Stimulated activated CD4-positive, alpha-beta T cell treated with anti-CD3 and anti-CD28 coated beads, Interleukin-1b, Interleukin-23, amount 100 ng/mL, for 48 hours (primary cell): ENCODE measurements at places on chromosomes 5 and 9.

GRCh38 chr9:137417161-137418021 is 5.6 kb downstream of the EXD3 start:
- no peak for DNase-seq

DNA sequence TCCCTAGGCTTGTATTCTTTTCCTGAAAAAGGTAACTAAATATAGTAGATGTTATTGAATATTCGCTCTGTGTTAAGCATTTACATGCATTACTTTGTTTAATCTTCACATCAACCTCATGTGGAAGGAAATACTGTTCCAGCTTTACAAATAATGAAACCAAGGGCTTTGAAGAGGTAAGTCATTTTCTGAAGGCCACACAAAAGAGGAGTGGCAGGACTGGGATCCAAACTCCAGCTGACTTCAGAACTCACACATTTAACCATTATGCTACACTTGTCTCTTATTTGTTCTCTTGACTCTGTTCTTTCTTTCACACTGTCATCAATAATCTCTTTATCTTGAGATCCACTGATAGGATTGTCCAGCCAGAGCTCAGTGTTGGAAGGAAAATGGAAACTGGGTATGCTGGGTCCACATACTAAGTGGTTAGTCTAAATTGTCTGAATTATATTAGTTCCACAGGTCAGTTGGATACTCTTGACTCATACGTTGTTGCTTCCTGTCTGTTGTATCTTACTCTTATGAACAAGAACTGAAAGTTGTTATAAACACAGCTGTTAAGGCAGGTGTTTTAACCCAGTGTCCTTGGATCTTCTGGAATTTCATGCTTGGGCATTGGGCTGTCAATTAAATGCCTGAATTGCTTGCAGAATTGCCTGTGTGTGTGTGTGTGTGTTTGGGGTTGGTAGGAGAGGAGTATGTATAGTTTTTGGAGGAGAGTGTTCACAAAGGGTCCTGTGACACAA is 65.6 kb downstream of the TLE4 start:
- DNase-seq, result no peak

DNA sequence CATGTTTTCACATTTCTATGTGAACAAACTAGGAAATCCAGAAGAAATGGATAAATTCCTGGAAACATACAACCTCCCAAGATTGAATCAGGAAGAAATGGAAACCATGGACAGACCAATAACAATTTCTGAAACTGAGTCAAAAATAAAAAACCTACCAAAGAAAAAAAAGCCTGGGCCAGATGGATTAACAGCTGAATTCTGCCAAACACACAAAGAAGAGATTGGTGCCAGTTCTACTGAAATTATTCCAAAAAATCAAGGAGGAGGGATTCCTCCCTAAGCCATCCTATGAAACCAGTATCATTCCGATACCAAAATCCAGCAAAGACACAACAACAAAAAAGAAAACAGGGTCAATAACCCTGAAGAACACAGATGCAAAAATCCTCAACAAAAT is 166.9 kb upstream of the FBXL7 start:
- DNase-seq, result no peak

GRCh38 chr9:109132567-109133021 is 12.8 kb upstream of the TMEM245 start:
- no peak for DNase-seq

DNA sequence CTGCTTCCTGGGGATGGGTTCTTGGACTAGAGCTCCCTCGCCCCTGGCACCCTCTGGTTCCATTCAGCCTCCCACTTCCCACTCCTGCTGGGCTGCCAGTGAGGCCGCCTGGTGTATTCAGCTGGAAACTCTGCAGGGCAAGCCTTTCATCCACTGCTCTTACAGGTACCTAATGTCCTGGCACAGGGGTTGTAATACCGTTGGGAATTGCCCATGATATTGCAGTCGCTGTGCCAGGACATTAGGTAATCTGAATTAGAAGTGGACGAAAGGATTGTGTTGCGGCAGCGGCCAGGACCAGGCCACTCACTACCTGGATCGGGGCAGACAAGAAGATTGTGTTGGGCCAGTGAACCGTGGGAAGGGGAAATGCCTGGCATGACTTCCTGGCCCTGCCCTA is 13.1 kb downstream of the TMOD1 start:
- no peak for DNase-seq

GRCh38 chr9:124805186-124805585 is 28.3 kb downstream of the OLFML2A start:
- DNase-seq, result no peak

GRCh38 chr9:110241260-110241857 is 14.9 kb downstream of the TXN start:
- no peak for DNase-seq

GRCh38 chr5:10539687-10539998 is 24.2 kb upstream of the ANKRD33B start:
- no peak for DNase-seq

GRCh38 chr9:94082956-94083355 is 1.3 kb upstream of the PTPDC1 start:
- no peak for DNase-seq

DNA sequence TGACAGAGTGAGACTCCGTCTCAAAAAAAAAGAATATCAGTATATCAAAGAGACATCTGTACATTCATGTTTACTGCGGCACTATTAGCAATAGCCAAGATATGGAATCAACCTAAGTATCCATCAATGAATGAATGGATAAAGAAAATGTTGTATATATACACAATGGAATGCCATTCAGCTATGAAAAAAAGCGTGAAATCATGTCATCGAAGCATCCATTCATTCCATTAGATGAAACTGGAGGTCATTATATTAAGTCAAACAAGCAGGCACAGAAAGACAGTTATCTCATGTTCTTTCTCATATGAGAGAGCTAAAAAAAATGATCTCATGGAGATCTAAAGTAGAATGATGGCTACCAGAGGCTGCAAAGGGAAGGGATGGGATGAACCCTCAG is 180.9 kb upstream of the TLX3 start:
- DNase-seq, result no peak

- no peak for DNase-seq
Measured at GRCh38 chr5:112846556-112846955, 14.5 kb upstream of the SRP19 start.

DNA sequence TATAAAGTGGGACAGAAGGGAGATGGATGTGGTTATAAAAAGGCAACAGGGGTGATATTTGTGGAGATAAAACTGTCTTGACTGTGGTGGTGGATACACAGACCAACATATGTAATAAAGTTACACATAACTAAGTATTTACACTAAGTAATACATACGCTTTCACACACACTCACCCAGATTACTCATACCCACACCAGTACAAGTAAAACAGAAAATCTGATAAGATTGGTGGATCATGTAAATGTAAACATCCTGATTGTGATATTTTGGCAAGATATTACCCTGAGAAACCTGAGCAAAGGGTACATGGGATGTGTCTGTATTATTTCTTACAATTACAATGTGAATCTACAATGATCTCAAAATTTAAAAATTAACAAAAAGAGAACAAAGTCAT is 53.3 kb upstream of the SLIT3 start:
- no peak for DNase-seq

DNA sequence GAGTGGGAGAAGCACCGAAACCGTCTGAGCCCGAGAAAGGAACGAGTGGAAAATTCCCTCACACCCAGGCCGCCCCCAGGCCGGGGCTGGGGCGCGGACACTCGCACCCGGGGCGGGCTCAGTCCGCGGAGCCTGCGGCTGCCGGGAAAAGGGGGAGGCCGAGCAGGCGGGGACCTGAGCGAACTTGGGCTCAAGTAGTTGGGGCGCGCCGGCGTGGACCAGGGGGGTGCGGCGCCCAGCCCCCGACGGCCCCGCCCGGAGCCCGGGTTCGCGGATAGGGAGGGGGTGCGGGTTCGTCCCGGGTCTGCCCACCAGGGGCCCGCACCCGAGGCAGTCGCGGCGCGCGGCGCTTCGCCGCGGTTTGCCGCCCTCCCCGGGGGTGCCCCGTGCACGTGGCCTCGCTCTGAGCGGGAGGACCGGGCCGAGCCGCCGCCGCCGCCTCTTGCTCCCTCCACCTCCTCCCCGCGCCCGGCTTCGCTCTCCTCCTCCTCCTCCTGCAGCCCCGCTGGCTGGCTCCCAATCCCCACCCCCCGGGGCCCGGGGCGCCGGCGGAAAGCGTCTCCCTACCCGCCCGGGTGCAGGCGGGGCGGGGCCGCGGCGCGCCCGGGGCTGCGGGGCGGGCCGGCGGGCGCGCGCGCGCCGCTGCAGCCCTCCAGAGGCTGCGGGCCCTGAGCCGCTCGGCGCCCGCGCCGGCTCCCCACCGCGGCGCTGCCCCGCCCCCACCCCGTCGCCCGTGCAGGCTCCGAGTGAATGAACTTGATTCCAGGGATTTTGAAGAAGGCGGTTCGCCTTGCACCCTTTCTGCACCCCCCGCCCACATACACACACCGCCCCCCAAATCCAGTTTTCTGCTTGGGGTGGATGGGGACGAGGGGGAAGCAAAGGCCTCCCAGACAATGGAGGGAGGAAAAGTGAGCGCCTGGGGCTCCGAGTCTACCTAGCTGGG is 1.3 kb upstream of the NFIB start:
- no peak for DNase-seq

GRCh38 chr5:74373076-74373475 is 267.5 kb downstream of the ENC1 start:
- no peak for DNase-seq

DNA sequence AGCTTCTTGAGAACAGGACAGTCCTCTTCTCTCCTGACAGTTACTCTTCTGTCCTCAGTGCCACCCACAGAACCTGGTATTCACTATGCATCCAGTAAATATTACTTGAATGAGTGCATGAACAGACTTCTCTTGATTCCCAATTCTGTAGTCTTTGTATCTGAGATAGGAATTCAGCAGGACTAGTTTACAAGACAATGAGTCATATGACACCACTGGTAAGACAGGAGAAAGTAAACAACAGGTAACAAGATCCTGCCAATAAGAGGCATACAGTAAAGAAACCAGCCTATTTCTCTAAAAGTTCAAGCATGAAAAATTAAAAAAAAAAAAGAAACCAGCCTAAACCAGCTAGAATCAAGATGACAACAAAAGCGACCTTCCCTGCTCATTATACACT is 6.2 kb downstream of the ZNF883 start:
- no peak for DNase-seq

DNA sequence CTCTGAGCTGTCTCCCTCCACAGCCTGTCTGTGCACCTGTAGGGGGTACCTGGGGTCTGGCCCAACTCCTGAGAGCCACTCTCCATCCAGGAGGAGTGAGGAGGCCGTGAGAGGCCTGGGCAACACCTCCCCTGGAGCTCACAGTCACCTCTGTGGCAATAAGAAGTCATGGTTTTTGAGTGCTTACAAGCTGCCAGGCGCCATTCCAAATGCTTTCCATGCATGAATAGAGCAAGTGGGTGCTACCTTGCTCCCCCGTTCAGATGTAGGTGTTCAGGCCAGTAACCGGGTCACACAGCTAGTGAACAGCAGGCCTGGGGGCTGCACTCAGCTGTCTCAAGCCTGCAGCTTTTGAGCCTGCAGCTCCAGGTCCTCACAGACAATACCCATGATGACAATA is 30.6 kb downstream of the CORO2A start:
- DNase-seq, result no peak

- no peak for DNase-seq
Measured at GRCh38 chr9:75532233-75533050, 358.0 kb upstream of the PCSK5 start.

DNA sequence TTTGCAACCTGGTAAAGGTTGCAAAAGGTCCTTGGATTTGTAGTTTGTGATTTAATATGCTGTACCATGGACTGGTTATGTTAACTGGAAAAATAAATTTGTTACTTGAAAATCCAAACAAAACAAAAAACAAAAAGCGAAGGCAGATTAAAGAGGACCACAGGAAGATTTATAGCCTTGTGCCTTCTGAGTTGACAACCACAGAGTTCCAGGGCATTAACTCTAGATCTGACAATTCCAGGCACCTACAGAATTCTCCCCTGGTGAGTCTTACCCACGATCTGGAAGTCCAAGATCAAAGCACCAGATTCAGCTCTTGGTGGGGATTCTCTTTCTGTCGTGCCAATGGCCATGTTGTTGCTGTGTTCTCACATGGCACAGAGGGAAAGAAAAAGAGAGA is 107.9 kb upstream of the SELENOP start:
- DNase-seq, result no peak

GRCh38 chr5:156850206-156850751 is at the start of gene PPP1R2B:
Gene PPP1R2B (plus strand): TSS chr5:156850295. CDS start chr5:156850563, 268 bp downstream.
- DNase-seq, result no peak

DNA sequence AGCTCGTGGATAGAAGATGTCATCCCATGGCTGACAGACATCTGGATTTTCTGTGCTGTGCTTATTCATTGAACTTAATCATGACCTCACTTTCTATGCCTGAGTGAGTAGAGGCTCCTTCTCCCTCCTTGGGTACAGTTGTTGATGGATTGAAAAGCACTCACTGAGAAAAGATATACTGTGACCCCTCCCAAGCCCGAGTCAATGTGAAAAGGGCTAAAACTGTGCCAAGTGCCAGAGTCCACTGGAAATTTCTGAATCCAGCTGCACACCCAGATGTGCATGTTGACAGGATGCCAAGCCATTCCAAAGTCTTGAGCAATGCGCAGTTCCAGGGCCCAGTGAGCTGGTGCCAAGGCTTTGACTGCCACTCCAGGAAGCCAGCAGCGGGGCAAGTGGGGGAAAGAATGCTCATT is 473.0 kb downstream of the NTRK2 start:
- no peak for DNase-seq

DNA sequence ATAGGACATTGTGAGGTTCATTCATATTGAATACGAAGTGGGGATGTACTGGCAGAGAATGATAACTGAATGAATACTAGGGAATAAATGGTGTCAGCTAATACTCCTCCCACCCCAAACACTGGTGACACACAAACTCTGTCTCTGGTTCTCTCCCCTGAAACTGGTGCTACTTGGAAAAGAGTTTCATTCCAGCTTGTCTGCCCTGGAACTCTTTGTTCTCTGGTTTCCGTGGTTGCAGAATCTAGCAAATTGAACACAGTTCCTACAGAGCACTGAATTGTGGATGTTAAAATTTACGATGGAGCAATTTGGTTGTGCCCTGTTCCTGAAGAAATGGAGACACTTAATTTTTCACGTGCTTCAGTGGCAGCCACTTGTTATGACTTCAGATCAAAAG is 181.7 kb downstream of the KCTD16 start:
- no peak for DNase-seq
